Fibroblast of gingiva (primary cell): ENCODE measurements at places on chromosomes 13 and 19.
A peak's percentile ranks its signal among the peaks of the same experiment; 100 is the strongest.

DNA sequence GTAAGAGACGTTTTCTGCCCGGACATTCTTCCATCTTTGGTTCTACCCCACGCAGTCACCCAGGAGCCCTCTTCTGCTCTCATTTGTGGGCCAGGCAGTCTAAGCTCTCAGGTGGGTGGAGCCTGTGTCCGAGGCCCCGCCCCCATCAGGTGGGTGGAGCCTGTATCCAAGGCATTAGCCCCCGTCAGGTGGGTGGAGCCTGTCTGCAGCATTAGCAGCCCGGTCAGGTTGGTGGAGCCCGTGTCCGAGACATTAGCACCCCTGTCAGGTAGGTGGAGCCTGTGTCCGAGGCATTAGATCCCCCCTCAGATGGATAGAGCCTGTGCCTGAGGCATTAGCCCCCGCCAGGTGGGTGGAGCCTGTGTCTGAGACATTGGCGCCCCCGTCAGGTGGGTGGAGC, 45.5 kb upstream of the C13orf46 start:
- DNase-seq, result no peak

DNA sequence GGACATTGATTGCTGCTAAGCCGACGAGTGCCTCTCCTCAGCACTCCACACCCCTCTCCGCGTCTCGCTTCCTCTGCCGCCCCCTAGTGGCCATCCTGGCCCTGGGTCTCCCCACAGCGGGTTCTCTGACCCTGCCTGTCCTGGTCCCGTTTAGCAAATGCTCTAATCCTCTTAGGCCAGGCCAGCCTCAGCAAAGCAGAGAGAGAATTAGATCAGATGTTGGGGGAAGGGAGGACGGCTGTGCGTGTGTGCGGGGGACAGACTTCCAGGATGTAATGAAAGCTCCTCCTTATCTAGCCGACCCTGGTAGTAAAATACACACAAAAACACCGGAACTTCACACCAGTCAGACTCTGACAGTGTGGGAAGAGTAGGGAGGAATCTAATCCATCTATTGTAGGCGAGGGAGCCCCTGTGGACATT, 4.5 kb downstream of the TPRX2 start:
- peak; percentile 52 for DNase-seq

DNA sequence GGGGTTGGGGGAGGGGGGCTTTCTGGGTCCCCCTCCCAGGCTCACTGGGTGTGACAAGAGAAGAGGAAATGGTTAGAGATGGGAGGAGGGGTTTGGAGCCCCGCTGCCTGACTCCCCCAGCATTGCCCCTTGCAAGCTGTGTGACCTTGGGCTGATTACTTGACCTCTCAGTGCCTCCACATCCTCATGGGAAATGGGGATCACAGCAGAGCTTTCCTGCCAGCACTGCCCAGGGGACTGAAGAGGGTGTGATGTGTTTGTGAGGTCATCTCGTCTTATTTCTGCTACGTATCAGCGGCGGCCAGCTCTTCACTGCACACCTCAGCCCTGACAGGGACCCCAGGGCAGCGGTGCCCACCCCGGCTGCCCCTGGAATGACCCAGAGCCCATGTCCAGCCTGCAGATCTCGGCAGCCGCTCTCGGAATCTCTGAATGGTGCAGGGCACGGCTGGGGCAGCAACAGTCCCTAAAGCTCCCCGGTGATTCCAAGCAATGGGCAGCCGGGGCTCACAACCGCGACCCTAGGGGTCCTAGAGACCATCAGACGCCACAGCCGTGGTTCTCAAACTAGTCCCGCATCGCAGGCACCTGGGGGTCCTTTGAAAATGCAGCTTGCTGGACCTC, 8.4 kb downstream of the PNMA8B start:
- no peak for DNase-seq

DNA sequence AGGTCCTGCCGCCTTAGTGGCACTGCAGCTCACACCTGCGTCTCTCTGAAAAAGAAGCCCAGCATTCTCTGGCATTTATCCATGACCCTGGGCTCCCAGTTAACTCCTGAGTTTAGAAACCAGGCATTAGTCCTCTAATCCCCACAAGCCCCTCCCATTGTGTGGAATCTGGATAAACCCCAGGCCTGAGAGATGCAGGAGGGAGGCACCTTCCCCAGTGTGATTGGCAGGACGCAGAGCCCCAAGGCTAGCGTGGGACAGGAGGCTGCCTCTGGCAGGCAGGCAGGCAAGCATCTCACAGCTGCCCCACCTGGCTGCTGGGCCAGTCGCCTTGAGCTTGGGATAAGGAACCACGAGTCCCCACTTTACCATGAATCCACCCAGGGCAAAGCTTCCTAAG, 11.0 kb upstream of the SERPINE3 start:
- no peak for DNase-seq

- DNase-seq, result no peak
Observed at GRCh38 chr19:38441657-38442348, 8.3 kb downstream of the RYR1 start.

- no peak for DNase-seq
Observed at GRCh38 chr13:59898066-59898465, 265.7 kb downstream of the DIAPH3 start.

DNA sequence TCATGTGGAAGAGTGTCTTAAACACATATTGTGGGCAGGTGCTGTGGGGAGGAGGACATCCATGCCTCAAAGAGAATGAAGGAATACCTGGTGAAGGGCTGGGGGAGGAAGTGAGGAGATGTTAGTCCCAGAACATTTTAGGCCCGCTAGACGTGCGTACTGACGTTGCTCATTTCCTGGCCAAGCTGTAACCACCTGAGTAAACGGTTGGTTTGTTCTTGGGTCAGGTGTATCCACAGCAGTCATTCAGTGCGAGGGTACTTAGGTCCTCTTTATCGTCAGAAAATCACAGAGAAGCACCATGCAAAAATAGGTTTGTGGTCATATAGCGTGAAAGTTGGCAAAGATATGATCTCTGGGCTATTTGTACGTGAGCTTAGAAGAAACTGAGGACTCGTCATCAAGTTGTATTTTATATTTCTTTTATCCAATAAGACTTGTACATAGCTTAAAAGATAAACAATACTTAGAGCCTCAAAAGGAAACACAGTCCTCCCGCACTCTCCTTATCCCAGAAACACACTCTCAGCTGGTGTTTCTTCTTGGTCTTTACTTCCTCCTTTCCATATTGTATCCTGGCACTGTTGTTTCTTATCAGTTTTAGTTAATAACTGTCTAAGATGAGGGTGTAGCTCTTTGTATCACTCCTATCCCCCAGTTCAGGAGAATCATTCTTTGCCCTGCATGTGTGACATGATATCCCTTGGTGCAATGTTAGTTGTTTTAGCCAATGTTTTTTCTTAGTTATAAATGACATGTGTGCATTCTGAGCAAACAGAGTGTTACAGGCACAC, 52.0 kb downstream of the ARHGEF7 start:
- no peak for DNase-seq

- peak; percentile 75 for DNase-seq
Observed at GRCh38 chr19:3576696-3577443, 4.1 kb downstream of the HMG20B start.

GRCh38 chr13:51000571-51001260, 91.1 kb downstream of the RNASEH2B start:
- peak; percentile 63 for DNase-seq

GRCh38 chr13:33758113-33758512, 59.8 kb upstream of the RFC3 start:
- DNase-seq, result no peak

DNA sequence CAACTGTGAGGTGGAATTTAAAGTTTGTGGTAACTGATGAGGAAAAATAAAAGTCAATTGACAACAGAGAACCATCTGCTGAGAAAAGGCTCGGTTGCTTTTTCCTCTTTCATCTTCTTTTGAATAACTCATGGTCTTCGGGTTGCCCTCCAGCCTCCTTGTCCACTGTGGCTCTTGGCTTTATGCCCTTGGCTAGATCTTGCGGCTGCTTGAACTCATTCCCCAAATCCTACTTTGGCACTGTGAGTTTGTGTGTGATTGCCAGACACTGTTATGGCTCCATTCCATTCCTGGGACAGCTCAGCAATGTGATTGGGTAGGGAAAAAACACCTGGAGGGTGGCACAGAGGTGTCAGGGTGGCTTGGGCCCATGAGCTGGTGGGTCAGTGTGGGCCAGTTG, 387.4 kb downstream of the DLEU7 start:
- DNase-seq, result no peak

DNA sequence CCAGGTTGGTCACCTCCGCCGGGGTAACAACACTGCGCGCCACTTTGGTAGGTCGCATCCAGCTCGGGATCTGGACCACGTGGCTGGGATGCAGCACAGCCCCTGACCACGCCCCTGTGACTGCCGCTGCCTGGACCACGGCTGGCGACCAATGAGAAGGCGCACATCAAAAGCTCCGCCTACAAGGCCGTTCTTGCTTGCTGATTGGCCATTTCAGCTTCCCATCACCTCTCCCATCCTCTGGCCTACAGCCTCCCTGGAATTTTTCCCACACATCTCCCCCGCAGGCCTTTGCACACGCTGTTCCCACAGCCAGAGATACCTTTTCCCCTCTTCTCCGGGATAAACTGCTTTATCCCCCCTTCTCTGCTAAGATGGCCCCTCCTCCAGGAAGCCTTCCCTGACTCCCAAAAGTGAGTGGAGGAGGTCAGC, 12.5 kb upstream of the MAP1S start:
- no peak for DNase-seq

DNA sequence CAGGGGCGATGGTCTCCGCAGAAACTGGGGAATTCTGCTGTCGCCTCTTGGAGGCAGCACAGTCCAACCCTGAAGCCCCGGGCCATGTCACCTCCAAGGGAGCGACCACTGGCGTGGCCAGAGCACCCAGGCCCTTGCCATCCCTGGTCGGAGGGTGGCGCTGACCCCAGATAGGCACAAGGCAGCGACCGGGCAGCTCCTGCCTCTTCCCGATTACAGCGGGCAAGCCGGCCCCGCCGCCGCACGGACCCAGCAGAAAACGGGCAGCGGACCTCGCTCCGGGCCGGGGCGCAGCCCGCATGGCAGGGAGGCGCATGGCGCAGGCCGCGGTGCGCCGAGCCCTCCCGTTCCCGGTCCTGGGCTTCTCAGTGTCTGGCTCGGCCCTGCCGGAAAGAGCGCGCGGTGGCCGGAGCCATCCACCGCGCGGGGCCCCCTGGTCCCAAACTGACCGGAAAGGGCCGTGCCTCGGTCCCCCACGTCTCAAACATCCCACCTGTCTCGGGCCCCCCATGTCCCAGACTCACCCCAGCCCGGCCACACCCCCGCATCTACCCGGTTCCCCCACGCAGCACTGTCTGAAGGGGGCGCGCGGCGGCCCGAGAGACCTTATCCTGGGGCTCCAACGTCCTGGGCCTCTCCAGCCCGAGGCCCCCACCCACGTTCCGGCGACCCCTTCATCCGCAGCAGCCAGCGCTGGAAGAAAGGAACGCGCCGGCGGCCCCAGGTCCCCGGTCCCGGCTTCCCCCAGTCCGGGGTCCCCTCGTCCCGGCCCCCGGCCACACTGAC, 727 bp downstream of the CERS1 start:
- peak; percentile 38 for DNase-seq

- peak; percentile 66 for DNase-seq
Observed at GRCh38 chr13:65600702-65601101, 1629.4 kb downstream of the PCDH9 start.

DNA sequence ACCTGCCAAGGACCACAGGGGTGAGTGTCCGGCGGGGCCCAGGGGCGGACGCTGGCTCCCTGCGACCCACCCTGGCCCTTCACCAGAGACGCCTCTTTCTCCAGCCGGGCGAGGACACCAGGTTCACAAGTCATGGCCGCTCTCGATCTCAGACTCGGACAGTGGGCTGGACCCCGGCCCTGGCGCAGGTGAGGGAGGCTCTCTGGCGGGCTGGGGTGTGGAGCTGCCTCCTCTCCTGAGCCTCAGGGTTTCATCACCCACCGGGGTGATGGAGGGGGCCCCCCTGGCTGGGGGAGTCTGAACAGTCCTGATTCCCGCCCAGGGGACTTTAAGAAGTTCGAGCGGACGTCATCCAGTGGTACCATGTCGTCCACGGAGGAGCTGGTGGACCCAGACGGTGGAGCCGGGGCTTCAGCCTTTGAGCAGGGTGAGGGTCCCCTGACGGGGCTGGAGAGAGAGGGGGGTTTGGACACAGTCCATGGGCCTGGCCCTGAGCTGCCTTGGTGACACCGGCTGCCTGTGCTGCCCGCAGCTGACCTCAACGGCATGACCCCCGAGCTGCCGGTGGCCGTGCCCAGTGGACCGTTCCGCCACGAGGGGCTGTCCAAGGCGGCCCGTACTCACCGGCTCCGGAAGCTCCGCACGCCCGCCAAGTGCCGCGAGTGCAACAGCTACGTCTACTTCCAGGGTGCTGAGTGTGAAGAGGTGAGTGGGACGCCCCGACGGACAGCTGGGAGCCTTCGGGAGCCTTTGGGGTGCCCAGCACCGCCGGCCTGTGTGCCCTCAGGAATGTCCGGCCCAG, 13.6 kb downstream of the ARHGAP45 start:
- DNase-seq, result no peak

- no peak for DNase-seq
Observed at GRCh38 chr13:48686636-48687210, 33.0 kb downstream of the CYSLTR2 start.

GRCh38 chr19:5006201-5006600, 37.3 kb downstream of the KDM4B start:
- peak; percentile 14 for DNase-seq

DNA sequence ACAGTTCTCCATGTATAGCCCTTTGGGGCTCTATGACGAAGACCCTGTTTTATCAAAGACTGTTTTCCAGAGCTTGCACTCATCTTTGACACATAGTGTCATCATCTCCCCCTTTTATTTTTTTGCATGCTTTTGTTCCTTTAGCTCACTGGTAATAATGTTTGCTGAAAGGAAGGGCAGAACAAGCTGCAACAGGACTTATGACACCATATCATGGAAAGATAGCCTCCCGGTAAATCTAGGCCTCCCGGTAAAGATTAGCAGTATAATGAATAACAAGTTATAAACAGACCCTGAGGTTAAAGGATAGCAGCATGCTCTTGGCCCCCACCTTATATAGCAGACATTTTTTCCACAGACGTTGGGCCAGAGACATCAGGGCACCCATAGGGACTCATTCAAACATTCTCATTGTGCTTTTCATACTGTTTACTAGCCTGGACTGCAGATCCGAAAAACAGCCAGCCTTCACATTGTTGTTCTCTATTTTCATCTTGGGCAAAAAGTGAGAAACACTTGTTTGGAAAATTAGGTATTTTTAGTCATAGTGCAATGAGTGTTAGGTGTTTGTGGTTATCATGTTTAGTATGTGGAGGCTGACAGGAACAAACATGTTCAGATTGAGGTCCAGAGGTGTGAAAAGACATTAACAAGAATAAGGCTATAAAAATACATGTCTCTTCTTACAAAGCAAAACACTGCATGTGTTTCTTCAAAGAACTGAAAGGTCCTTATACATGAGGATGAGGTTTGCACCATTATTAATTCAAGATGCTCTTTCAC, 136.9 kb upstream of the SPRY2 start:
- no peak for DNase-seq

DNA sequence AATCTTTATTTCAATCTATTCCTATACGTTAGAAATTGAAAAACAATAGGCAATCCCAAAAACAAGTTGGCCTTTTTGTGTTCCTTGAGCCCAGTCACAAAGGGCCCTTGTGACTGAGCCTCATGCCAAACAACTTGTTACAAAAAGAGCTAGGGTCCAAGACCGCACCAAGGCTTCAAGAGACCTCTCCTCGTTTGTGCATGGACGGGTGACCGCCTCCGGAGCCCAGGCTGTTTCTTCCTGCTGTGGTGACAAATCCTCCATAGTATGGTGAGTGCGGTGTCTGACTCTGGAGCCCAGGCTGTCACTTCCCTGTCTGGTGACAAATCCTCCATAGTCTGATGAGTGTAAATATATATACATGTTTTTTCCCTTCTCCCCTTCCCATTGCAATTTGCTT, 63.7 kb downstream of the ZNF93 start:
- no peak for DNase-seq

GRCh38 chr13:103238441-103238840, 172.2 kb upstream of the SLC10A2 start:
- no peak for DNase-seq
